ENCODE measurements at places on chromosomes 6 and 20.

- H3K27me3 ChIP-seq = no peaks in the 10 kb centered on the region
- H3K36me3 ChIP-seq = peaks cover 38% of the 10 kb centered on the region
- no peak overlapping the region for H3K4me3 ChIP-seq
- no peak overlapping the region for H3K27ac ChIP-seq
These were observed 8.8 kb upstream of the BTN3A3 start for GRCh38 chr6:26431258-26432172.

DNA sequence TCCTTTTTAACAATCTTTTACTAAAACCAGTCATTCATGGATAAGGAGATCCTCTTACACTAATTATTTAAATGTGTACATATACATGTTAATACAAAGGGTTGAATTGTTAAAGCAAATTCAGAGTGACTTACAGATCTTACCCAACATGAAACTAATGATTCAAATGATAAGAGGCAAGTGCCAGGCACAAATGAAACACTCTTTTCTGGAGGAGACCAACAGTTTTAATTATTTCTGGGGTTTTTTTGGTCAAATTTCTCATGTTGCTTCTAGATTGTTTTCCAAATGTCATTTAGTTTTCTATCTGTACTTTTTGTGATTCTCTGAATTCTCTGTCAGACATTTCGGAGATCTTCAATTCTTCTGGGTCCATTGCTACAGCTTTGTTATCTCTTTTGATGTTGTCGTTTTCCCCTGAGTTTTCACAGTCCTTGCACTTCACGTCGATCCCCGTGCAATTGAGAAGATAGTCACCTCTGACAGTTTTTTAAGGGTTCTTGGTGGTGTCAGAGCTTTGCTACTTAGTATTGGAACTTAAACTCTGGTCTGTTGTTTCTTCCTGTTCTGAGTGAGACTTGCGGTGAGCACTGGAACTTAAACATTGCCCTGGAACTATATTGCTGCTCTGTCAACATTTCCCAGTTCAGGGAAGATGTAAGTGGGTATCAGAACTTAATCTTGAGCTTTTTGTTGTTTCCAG is 23.2 kb downstream of the MAS1 start:
- no peak for DNase-seq
- H3K36me3 ChIP-seq = no peaks in the 10 kb centered on the region
- H3K27me3 ChIP-seq = peaks cover 38% of the 10 kb centered on the region
- no peak overlapping the region for H3K4me3 ChIP-seq

- H3K4me3 ChIP-seq = no peak overlapping the region
- DNase-seq = no peak
- H3K4me1 ChIP-seq = peaks cover 22% of the 10 kb centered on the region
- H3K27ac ChIP-seq = no peak overlapping the region
These were observed 82.9 kb upstream of the MPC1 start for GRCh38 chr6:166465671-166466087.

DNA sequence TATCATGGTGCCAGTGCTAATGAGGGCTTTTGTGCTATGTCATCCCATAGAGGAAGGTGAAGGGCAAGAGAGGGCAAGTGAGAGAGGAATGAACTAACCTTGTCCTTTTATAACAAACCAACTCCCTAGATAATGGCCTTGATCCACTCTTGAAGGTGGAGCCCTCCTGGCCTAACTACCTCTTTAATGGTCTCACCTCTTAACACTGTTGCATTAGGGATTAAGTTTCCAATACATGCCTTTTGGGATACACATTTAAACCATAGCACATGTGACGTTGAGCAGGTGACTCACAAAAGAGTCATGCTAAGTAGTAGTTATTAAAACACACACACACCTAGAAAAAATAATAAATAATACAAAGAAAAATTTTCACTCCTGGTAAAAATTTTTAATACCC is 36.9 kb downstream of the CCN2 start:
- H3K4me3 ChIP-seq = no peak overlapping the region
- H3K4me1 ChIP-seq = peaks cover 24% of the 10 kb centered on the region
- peaks cover 13% of the 10 kb centered on the region for H3K36me3 ChIP-seq
- H3K27me3 ChIP-seq = no peaks in the 10 kb centered on the region
- DNase-seq = no peak

- H3K27ac ChIP-seq = no peak overlapping the region
- no peak for DNase-seq
- H3K4me1 ChIP-seq = no peaks in the 10 kb centered on the region
- peaks cover 35% of the 10 kb centered on the region for H3K27me3 ChIP-seq
These were observed 91.9 kb downstream of the FOXA2 start for GRCh38 chr20:22492497-22492896.

DNA sequence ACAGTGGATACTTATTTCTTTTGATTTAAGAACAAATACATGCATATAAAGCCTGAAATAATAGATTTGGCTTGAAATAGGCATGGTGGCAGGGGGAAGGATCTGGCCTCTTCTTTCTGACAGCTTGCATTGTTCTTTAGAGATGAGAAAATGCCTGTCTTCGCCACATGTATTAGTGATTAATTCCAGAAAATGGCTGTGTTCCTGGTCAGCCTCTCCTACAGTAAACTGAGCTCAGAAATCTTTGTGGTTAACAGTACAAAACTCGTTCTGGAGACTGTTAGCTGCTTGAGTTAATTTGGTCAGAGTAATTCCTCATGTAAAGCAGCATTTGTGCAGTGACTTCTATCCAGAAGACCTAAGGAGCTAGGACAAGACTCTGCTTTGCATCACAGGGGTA is 151.5 kb downstream of the EYA4 start:
- peaks cover 4% of the 10 kb centered on the region for H3K27me3 ChIP-seq
- no peaks in the 10 kb centered on the region for H3K4me1 ChIP-seq
- no peak overlapping the region for H3K4me3 ChIP-seq
- no peak overlapping the region for H3K27ac ChIP-seq

All from stimulated activated naive B cell treated with anti-CD40 and anti-IgM and Interleukin-4, amounts not matched to agents 10 μg/mL and 1 μg/mL and 100 μg/mL, for 72 hours (primary cell).